ENCODE measurements at places on chromosomes 12 and 14. TPM values are rescaled to one million over a fixed set of nuclear protein-coding genes. Genes with fewer than 3 reads are reported as not detected.

Gene NCAPD2
- total RNA-seq: 131 TPM

Gene OTX2
- total RNA-seq: not detected

Gene KERA
- 72.5 TPM for total RNA-seq

Gene KRT78
- total RNA-seq: 0.21 TPM

Gene NDRG2
- total RNA-seq: 0.08 TPM

Gene STAC3
- total RNA-seq: not detected

- H3K36me3 ChIP-seq: no peaks in the 10 kb centered on the region
- H3K27me3 ChIP-seq: no peaks in the 10 kb centered on the region
- no peak for DNase-seq
- H3K4me1 ChIP-seq: no peaks in the 10 kb centered on the region
- H3K27ac ChIP-seq: no peak overlapping the region
These were observed 10.1 kb upstream of the TWF1 start for GRCh38 chr12:43816168-43816567.

DNA sequence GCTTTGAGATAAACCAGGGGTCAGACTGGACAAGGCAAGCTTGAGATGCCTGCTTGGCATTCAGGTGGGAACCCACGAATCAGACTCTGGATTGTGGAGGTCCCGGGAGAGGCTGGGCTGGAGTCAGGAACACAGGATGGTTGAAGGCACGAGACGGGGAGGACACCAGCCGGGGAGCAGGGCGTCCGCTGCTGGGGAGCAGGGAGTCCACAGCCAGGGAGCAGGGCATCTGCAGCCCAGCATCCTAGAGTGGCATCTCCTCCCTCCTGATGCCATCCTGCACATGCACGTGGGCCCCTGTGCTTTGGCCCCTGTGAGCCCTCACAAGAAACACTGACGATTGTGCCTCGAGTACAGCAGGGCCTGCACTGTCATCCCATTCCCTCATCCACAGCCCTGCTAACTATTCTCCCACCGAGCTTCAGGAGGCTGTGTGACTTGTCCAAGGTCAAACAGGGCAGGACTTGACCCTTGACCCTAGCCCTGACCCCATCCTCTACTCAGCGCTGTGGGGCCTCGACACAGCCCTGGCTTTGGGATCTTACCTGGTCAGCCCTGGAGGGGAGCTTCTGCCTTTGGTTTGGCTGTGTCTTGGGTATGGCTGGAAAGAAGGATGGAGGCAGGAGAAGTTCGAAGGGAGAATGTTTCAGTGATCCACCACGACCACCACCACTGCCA, 45.1 kb downstream of the CFAP251 start:
- H3K27me3 ChIP-seq: no peaks in the 10 kb centered on the region
- no peak for DNase-seq
- H3K4me1 ChIP-seq: peaks cover 13% of the 10 kb centered on the region

DNA sequence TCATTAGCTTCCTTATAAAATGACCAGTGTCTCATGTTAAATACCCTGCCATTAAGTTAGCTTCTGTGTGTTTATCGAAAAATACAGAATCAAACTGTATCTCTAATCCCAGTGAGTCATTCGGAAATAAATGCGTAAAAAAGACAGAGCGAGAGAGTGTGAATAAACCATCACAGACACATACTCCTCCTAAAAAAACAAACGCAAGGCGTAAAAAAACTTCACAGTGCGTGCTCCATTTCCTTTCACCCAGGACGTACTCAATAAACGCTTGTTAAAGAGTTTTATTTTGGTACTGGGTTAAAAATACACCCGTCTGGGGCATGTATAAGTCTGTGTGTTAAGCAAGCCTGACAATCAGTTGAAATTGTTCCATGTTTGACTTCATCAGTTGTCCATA, 58.8 kb upstream of the ISM2 start:
- no peak overlapping the region for H3K4me3 ChIP-seq
- peaks cover 27% of the 10 kb centered on the region for H3K36me3 ChIP-seq
- no peak overlapping the region for H3K27ac ChIP-seq
- no peaks in the 10 kb centered on the region for H3K4me1 ChIP-seq
- H3K27me3 ChIP-seq: no peaks in the 10 kb centered on the region

DNA sequence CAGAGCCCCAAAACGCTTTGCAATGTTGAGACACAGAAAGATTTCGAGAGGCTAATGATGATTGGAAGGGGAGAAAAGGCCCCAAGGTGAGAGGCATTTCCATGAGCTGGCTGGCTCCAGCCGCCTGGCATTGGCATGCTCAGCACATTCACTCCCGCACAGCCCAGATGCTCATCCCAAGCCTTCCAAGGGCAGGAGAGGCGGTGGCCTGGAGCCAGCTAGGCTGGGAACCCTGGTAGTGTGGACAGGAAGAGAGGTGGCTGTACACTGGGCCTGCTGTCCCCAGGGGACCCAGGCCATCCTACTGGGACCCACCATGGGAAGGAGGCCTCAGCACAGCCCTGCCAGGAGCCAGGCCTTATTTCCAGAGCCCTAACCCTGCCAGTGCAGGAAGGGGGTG, 72.2 kb downstream of the SPTB start:
- DNase-seq: no peak
- H3K36me3 ChIP-seq: no peaks in the 10 kb centered on the region
- peak overlapping the region; percentile 94 for H3K27ac ChIP-seq

GRCh38 chr14:32043624-32044023, 33.5 kb upstream of the ARHGAP5 start:
- no peak overlapping the region for H3K27ac ChIP-seq
- H3K36me3 ChIP-seq: no peaks in the 10 kb centered on the region
- no peak for DNase-seq
- 0 out of 2 replicates have a peak, but pooled peaks cover under 1% of the 10 kb centered on the region for H3K4me1 ChIP-seq
- H3K27me3 ChIP-seq: no peaks in the 10 kb centered on the region
- no peak overlapping the region for H3K4me3 ChIP-seq

DNA sequence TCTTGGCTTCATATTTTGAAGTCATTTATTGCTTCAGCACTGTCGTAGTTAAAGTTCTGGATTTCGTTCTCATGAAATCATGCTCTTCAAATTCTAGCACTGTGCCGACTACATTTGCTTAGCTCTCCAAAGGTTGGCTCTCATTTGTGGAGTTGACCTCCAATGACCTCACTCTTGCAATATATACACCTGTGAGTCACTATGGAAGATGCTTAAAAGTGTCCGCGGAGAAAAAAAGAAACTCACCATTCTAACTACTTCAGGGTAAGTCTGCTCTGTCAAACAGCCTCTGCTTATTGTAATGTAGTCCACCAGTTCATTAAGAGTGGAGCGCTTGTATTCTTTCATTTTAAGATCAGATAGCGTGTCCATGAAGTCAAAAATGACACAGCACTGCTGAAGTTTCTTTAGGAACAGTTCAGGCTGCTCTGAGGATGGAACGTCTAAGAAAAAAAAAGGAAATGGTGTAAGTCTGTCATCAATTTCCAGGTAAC, 89.7 kb downstream of the PPP2R5E start:
- H3K4me3 ChIP-seq: no peak overlapping the region
- H3K27ac ChIP-seq: no peak overlapping the region
- no peak for DNase-seq
- no peaks in the 10 kb centered on the region for H3K27me3 ChIP-seq
- H3K4me1 ChIP-seq: peaks cover 10% of the 10 kb centered on the region

GRCh38 chr14:53368066-53368465, 214.9 kb upstream of the DDHD1 start:
- H3K4me3 ChIP-seq: no peak overlapping the region
- peak overlapping the region; percentile 45 for H3K27ac ChIP-seq
- no peaks in the 10 kb centered on the region for H3K36me3 ChIP-seq

All from SJSA1 (cell line).